ENCODE measurements at places on chromosomes 4 and X.

- no peaks in the 10 kb centered on the region for H3K27me3 ChIP-seq
- no peak overlapping the region for H3K4me3 ChIP-seq
- no peaks in the 10 kb centered on the region for H3K36me3 ChIP-seq
- no peak overlapping the region for H3K27ac ChIP-seq
- no peaks in the 10 kb centered on the region for H3K4me1 ChIP-seq
These were observed 52.0 kb downstream of the HMX1 start for GRCh38 chr4:8819473-8820177.

- no peaks in the 10 kb centered on the region for H3K4me1 ChIP-seq
- no peak overlapping the region for H3K4me3 ChIP-seq
- no peak for DNase-seq
- H3K36me3 ChIP-seq = no peaks in the 10 kb centered on the region
- no peaks in the 10 kb centered on the region for H3K27me3 ChIP-seq
These were observed 597.5 kb upstream of the HTR2C start for GRCh38 chrX:113986427-113986826.

GRCh38 chrX:130975947-130976346, 72.9 kb upstream of the ENOX2 start:
- H3K36me3 ChIP-seq = no peaks in the 10 kb centered on the region
- H3K4me1 ChIP-seq = no peaks in the 10 kb centered on the region
- no peak overlapping the region for H3K27ac ChIP-seq
- H3K4me3 ChIP-seq = no peak overlapping the region
- no peak for DNase-seq

- no peak overlapping the region for H3K4me3 ChIP-seq
- no peaks in the 10 kb centered on the region for H3K27me3 ChIP-seq
- no peak for DNase-seq
- H3K36me3 ChIP-seq = no peaks in the 10 kb centered on the region
- H3K27ac ChIP-seq = no peak overlapping the region
- H3K4me1 ChIP-seq = no peaks in the 10 kb centered on the region
These were observed 9.5 kb downstream of the EPGN start for GRCh38 chr4:74317616-74318246.

DNA sequence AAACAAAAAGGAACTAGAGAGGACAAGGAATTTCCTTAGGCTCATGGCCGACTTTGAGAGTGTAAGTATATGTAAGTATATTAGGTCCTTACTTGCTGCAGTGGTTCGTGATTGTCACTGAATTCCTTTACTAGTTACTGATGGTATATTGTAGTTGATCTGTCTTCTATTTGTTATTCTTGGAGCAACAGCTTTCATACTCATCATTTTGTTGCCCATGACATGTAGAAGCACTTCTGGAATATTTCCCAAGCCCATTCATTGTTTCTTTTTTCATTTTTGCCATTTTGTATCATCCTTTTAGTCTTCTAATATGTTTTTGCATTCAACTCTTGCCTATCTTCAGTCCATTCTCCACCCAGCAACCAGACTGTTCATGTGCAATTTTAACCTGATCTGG, 170.0 kb downstream of the ARHGAP10 start:
- peaks cover 11% of the 10 kb centered on the region for H3K4me1 ChIP-seq
- H3K27ac ChIP-seq = no peak overlapping the region
- no peaks in the 10 kb centered on the region for H3K27me3 ChIP-seq
- peaks cover 17% of the 10 kb centered on the region for H3K36me3 ChIP-seq
- no peak overlapping the region for H3K4me3 ChIP-seq

GRCh38 chrX:18099745-18100144, 120.9 kb downstream of the BEND2 start:
- H3K4me3 ChIP-seq = no peak overlapping the region
- peaks cover 8% of the 10 kb centered on the region for H3K27me3 ChIP-seq

Measured in stomach (tissue), 19 donors.